ENCODE measurements at places on chromosomes 1 and 21.

GRCh38 chr1:227741166-227741870 lies 6.1 kb downstream of the SNAP47 start:
- no peak for DNase-seq

DNA sequence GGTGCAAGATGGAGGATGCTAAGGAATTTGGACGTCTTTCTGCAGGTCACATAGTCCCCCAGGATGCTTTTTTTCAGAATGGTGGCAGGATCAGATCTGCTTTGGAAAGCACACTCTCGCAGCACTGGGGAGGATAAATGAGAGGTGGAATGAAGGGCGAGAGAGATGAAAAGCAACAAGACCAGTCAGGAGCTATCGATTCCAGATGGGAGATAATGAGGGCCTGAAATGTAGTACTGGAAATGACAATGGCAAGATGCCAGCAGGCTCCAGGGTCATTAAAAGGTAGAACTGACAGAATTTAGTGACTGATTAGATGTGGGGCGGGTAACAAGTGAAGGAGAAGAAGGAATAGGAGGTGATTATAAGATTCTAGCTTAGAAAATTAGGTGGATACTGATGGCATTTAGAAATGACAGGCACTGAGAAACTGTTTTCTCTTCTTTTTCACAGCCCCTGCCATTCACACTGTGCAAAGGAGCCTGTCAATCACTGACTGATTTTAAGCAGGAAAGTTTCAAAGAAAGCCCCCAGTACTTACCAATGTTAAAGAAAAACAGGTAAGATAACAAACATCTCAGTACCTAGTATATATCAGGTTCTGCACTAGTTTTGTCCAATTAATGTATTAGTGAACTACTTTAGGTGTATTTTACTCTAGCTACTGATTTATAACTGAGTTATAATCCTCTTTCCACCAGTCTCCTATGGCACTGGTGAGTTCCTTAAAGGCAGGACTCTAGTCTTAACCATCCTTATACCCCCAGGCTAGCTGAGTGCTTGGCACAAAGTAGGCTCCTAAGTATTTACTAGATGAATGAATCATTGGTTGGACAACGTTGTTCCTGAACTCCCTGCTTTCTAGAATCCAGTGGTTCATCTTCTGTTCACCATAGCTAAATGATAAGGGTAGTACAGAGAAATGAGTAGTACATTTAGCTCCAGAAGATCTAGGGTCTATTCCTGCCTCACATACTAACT lies 9.2 kb downstream of the PIGM start:
- DNase-seq, result no peak

DNA sequence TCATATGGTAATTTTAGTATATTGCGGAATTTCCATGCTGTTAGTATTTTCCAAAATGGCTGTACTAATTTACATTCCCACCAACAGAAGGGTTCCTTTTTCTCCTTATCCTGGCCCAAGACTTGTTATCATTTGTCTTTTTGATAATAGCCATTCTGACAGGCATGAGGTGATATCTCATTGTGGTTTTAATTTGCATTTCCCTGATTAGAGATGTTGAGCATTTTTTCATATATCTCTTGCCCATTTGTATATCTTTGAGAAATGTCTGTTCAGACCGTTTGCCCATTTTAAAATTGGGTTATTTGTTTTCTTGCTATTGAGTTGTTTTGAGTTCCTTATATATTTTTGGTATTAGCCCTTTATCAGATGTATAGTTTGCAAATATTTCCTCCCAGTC lies 14.0 kb downstream of the CAPZA1 start:
- no peak for DNase-seq

- no peak for DNase-seq
Observed at GRCh38 chr1:55707196-55707595, 492.0 kb upstream of the USP24 start.

GRCh38 chr1:164565357-164565756 lies 6.4 kb downstream of the PBX1 start:
- DNase-seq, result no peak

DNA sequence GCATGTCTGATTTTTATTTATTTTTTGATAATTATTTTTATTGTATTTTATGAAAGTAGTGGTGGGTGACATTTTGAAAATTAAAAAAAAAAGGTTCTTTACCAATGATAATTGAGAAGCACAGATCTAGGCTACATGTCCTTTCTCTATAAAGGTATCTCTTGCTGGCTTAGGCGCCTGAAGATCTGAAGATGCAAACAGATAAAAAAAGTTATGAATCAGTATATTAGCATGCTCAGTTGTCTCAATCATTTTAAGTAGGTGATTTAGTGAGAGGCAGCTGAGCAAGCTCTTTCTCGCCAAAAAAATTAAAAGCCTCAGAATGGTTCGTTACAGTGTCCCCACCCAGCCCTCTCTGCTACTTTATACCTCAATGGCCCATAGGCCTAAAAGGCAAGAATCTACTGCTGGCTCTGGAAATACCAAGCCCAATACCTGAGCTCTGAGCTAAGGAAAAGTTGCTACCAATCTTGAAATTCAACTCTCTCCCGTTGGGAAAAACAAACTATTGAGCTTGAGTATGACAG lies 42.2 kb upstream of the DPT start:
- no peak for DNase-seq

DNA sequence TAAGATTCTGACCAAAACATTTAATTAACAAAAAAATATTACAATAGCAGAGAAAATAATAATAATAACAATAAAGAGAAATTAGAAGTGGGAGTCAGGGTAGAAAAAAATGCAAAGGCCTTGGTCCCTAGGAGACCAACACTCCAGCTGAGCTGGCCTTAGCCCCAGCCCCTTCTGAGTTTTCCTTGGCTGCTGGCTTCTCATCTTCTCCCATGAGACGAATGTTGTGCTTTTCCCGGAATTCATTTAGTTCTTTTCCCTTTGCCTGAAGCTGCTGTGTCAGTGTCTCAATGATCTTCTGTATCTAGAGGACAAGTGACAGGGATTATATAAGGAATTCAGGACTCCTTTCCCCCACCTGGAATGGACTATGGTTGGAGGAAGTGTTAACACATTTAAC lies 2.4 kb downstream of the KLHDC9 start:
- DNase-seq, result no peak

DNA sequence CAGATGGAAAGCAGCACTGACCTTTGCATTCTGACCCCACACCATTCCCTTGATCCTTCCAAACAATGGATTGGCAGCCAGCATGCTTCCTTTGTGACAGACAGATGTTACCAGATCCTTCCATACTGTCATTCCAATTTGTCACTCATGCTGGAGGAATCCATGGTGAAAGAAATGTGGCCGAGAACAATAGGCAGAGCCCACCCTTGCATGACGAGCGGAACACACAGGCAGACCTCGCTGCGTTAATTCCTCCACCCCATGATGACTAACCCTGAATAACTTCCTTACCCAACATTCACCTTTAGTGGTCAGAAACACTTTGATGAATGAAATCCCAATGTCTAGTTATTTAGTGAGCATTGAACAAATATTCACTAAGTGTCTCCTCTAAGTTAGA lies 45.1 kb downstream of the PDPN start:
- DNase-seq, result no peak

GRCh38 chr1:153607381-153607780 lies 5.6 kb downstream of the S100A16 start:
- no peak for DNase-seq

DNA sequence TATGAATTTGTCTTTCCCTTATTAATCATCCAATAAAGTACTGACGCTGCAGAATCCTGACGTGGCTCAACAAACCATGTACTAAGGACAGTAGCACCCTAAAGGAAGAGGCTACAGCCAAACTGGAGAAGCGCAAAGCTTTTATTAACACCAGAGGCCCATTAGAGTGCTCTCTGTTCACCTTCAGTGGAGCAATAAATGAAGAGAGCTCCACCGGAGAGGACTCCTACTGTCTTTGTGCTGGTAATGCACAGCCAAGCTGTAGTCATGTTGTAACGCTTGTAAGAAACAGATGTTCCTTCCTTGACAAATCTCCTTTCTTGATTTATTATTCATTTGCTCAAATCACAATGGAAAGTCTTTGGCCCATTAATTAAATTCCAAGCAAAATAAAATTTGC lies 220.7 kb upstream of the RRP15 start:
- DNase-seq, result no peak

DNA sequence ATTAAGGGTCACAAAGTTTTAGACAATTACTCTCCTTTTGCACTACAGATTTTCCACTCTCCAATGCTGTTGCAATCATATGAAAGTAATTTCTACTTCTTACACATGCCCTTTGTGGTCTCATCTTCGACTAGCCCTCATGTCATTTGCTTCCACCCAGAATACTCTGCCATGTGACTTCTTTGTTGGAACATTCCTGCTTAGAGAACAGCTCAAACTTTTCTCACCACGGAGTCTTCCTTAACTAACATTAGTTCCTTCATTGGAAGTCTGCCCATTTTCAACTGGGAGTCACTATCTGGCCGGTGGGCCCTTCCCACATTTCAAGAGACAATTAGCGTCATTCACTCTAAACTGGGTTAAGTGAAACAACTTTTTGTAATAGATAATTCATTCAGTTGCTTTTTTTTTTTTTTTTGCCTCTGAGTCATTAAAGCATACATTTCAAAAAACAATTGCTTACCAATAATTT lies 142.6 kb upstream of the PALMD start:
- no peak for DNase-seq

DNA sequence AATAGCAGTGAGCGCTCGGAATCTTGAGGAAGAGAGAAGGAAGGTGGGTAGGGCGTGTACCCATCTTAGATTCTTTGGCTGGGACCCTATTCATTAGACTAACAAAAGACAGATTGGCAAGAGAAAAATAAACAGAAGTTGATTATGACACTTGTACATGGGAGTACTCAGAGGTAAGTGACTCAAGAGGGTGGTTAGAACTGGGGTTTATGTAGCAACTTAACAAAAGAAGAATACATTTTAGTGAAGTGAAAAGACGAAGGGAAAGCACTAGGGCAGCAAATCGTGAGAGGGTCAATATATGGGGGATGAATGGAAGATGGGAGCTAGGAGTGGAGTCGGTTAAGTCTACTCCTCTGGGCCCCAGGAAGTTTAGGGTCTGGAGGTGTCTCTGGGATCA lies 25.8 kb upstream of the RCC2 start:
- DNase-seq, result no peak

- DNase-seq, result no peak
Observed at GRCh38 chr1:164609089-164609488, 50.1 kb downstream of the PBX1 start.

DNA sequence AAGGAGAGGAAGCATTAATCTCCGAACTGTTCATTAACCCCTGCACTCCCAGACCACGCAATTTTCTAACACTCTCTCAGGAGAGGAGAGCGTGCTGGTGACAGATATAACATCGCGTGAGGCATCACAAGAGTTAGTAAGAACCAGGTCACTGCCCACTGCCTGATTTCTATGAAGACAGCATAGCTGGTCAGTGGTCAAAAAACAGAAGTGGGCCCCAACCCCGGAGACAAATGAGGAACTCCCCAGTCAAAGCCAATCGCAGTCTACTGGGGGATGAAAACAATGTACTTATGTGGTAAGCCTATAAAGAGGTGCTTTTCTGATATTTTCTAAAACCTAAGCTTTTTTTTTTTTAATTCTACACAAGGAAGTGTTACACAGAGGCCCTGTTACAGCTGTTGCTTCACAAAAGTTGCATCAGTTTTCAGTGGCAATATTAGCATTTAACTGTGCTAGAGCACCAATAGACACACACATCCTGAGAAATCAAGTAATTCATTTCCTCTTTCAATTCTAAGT lies 231.8 kb upstream of the IRF2BP2 start:
- peak; percentile 18 for DNase-seq

- DNase-seq, result no peak
Observed at GRCh38 chr21:44974676-44975075, 34.8 kb downstream of the SLX9 start.

- no peak for DNase-seq
Observed at GRCh38 chr1:3405491-3405890, 49.0 kb upstream of the ARHGEF16 start.

DNA sequence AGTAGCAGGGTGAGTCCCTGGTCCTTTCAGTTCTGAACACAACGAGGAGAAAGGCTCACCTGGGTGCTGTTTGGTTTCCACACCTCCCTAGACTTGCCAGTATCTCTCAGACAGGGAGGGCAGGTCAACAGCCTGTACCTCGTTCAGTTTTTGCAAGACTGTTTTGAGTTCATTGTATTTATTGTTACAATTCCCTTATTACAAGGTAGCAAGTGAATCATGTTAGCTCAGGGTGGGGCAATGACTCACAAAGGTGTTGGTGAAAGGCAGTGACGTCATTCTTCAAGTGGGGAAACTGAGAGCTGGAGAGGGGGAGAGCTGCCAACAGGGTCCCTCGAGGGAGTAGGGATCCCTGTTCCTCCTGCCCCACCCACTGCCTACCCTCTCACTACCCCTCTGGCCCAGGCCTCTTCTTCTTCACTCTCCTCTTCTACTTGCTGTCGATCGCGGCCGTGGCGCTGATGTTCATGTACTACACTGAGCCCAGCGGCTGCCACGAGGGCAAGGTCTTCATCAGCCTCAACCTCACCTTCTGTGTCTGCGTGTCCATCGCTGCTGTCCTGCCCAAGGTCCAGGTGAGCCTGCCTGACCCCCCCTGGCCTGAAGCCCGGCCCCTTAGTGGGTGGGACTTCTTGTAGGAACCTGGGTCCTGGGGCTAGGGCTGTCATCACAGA lies 13.4 kb downstream of the SERINC2 start:
- no peak for DNase-seq

DNA sequence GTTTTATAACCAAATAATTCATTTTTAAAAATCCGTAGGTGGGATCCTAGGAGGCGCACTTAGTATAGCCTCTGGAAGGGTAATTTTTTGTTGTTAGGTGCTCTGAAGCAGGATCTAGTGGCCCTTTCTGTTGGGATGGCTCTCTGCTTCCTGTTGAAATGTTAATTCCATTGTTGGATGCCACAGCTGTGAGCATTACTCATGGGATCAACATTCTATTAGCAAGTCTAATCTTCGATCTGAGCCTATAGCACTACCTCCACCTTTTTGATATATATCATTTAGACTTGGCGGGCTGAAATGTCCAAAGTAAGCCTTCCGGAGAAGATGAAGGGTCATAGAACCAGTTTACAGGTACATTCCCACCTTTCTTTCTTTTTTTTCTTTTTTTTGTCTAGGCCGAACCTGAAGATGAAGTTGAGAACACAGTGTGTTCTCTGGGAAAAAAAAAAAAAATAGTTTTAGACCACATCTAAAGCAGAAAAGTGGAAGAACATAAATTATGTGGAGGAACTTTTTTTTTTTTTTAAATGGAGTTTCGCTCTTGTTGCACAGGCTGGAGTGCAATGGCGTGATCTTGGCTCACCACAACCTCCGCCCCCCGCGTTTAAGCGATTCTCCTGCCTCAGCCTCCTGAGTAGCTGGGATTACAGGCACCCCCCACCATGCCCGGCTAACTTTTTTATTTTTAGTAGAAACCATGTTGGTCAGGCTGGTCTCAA lies 1.4 kb downstream of the CXADR start:
- DNase-seq, result no peak

- no peak for DNase-seq
Observed at GRCh38 chr21:31977816-31978215, 105.0 kb downstream of the HUNK start.
